Stimulated activated CD4-positive, alpha-beta T cell treated with anti-CD3 and anti-CD28 coated beads, TNF-alpha, amount 100 ng/mL, for 1 hour (primary cell): ENCODE measurements at places on chromosomes 11 and 22.

GRCh38 chr22:50293441-50294318 lies 13.8 kb downstream of the PLXNB2 start:
- no peak for DNase-seq

DNA sequence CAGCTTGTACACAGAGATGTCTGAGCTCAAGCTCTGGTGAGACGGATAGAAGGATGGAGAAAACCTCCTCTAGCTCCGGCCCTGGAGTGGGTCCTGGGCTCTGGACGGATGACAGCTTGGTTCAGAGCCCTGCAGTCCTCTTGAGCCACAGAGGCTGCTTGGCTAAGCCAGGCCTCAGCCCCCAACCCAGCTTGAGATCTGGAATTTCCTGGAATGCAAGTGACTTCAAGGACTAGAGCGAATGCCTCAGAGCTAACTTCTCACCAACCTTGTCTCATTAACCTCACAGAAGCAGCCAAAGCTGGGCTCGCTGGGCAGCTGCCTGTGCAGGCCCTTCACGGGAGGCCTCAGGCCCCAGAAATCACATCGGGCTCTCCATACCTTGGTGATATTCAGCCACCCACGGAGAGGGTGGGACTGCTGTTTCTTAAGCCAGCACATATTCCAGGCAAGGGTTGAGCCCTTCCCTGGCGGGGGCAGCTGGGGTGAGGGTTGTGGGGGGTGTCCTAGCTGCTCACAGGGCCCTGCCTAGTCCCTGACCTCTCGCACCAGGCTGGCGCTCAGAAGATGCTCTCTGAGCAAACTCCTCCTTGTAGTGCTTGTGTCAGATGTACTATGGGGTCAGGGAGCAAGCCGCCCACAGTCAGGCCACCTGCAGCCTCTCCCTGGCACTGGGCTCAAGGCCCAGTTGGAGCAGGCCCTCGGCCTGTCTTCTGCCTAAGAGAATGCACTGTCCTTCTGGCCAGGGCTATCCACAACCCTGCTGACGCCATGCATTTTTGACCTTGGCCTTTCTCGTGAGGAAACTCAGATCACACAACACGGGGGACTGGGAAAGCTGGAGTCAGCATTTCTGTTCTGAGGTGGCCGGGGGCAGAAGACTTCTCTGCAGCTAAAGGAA lies 73.6 kb upstream of the TTLL12 start:
- DNase-seq: no peak

GRCh38 chr22:24516301-24516737 lies 21.2 kb downstream of the UPB1 start:
- no peak for DNase-seq

DNA sequence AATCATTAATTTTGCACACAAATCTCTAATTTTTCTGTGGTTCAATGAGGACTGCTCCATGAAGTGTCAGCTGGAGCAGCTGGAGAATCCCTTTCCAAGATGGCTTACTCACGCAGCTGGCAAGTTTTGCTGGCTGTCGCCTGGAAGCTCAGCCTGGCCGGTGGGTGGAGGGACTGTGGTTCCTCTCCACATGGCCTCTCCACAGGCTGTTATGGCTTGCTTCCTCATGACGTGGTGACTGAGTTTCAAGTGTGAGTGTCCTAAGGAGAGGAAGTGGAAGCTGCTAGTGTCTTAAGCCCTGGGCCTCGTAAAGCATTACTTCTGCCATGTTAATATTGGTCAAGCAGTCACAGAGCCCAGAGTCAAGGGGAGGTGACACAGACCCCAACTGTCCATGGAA lies 14.0 kb upstream of the NRIP3 start:
- DNase-seq: no peak

DNA sequence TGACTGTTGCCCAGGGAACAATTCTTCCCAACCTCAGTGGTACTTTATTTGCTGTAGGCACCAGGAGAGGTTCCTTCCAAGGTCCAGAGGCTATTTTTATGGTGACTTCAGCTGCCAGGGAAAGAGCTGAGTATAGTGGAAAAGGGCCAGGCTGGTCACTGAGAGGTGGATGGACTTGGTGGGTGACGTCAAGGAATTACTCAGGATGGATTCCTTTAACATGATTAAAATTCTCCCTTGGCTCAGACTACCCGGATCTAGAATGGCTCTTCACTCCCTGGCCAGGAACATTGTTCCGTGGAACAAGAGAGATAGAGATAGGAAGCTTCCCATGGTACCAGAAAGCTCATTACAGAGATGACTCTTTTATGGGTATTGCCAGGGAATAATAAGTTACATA lies 8.7 kb upstream of the CALCA start:
- DNase-seq: no peak

GRCh38 chr22:38652859-38653258 lies 3.3 kb downstream of the FAM227A start:
- DNase-seq: no peak

DNA sequence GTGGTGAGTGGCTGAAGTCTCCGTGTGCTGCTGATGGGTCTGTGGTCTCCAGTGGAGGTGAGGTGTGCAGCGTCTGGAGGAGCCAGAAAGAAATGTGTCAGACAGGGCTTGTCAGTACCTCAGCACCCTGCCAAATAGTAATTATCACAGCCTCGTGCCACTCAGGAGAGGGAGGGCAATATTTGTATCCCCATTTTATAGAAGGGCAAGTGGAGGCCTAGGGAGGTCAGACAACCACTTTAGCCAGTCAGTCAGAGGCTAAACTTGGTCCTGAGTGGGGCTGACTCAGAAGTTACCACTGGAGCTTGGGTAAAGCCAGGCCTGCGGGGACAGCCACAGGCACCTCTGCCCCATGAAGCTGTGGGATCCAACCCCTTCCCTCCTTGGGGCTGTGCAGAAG lies 11.5 kb upstream of the ELF5 start:
- DNase-seq: no peak

- DNase-seq: no peak
These were observed 35.5 kb downstream of the PIWIL4 start for GRCh38 chr11:94602430-94603372.

- no peak for DNase-seq
These were observed 4.0 kb downstream of the ARL14EP start for GRCh38 chr11:30326906-30327305.

DNA sequence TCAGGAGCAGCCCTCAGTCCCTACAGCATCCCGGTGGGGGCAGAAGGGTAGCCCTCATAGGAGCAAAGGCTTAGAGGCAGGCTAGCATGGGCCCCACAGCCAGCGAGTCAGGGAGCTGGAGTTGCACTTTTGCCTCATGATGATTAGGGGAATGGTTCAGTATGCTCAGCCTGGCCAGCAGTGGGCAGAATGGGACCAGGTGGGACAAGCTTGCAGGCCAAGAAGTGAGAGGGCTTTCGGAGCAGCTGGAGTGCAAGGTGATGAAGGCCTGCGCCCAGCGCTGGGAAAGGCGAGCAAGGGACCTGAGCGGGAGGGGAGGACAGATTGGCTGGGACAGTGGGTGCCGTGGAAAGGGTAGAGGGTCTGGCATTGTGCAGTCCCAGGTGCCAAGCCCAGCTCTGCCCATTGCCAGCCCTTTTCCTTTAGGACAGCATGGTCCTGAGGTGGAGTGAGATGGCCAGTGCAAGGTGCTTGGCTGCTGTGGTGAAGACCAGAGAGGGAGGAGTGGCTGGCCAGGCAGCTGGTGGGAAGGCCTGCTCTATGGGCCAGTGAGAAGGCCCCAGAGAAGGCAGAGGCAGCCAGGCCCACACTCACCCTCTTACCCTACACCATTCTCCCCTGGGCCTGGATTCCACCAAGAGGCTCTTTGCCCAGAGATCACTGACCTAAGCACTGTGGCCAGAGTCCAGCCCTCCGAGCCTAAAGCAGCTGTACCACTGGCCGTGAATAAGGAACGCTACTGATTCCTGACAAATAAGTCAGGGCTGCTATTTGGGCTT lies 47.9 kb upstream of the SUSD2 start:
- DNase-seq: peak; percentile 22

DNA sequence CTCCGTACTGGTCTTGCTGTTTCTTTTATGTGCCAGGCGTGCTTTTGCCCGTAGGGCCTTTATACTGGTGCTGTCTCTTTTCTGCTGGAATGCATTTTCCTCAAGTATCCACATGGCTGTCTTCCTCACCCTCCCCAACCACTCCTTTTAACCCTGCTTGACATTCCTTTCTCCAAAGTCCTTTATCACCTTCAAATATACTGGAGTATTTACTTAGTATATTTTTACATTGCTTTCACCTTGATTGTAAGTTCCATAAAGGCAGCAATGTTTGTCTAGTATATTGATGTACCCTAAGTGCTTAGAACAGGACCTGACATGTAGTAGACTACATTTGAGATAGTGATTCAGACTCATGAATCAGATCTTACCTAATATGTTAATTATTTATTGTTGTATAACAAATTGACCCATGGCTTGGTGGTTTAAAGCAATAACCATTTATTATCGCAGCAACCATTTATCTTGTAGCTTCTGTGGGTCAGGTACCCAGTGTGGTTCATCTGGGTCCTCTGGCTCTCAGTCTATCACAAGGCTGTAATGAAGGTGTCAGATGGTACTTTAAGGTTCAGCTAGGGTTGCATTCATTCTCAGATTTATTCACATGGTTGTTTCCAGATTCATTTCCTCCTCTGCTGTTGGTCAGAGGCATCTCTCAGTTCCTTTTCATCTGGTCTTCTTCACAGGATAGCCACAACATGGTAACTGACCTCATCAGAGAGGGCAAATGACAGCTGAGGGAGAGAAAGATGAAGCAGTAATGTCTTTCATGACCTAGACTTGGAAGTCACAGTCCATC lies 34.2 kb downstream of the DDX10 start:
- no peak for DNase-seq

DNA sequence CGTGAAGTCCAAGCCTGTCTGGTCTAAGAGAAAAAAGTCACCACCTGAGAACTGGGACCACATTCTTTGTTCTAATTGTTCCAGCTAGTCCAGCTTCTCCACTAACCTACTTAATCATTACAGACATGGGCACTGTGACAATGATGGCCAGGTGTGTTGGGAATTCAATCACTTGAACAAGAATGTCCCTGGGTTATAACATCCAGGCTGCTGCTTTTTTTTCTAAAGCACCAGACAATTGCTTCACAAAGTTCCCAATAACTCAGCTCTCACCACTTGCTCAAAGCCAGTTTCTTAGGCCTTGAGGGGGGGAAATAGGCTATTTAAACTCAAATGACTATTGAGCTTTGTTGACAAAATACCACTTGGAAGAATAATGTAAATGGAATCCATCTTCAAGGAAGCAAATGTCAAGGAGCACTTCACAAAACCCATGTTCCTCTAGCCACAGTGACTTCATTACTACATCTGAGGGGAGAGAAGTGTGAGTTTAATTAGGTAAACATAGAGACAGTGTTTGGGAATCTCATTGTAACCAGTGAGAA lies 80.3 kb downstream of the ME3 start:
- no peak for DNase-seq

- DNase-seq: no peak
These were observed 6.7 kb downstream of the ZBTB44 start for GRCh38 chr11:130308059-130308458.

- no peak for DNase-seq
These were observed 15.1 kb downstream of the XRRA1 start for GRCh38 chr11:74933765-74934164.

GRCh38 chr11:1050581-1051355 lies 14.2 kb upstream of the MUC6 start:
- DNase-seq: peak; percentile 28

DNA sequence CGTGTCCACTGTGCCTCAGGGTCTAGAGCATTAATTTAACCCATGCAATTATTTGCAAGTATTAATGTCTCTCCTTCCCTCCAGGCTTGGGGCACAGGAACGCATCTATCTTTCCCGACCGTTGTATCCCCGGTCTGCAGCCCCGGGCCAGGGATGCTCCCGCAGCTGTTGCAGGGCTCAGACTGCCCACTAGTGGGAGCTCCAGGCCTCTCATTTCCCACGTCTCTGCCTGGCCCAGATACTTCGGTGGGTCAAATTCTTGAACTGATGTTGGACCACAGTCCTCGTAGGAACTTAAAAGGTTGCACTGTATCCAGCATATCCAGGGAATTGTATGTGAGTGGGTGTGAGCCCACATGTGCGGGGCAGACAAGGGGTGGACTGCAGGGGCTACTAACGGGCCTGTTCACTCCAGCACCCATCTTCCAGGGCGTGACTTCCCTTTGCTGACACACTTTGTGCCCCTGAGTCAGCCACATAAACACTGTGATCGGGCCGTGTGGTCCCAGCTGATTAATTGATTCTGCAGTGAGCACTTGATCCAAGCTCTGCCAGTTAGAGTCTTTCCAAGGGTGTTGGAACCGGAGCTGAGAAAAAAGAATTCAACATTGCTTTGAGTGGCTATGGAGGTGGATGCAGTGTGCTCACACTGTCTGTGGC lies 451.3 kb downstream of the TBC1D22A start:
- DNase-seq: no peak

DNA sequence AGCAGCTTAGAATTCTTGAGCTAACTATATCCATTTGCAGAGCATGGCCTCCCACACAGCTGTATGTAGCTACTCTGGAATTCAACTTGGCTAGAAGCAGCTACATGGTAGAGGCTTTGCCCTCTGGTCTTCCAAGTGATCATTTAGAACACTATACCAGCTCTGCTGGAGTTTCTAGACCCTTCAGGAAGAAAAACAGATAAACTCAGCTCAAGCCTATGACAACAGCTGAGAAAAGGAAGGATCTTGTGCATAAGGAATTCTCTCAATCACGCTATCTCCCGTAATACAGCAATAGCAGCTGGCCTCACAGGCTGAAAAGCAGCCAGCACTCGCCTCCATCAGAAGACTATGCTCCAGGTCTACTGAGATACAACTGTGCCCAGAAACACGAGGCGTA lies 50.6 kb upstream of the APOA1 start:
- DNase-seq: no peak

- DNase-seq: no peak
These were observed 80.7 kb upstream of the NCAM1 start for GRCh38 chr11:112880495-112880894.

- DNase-seq: no peak
These were observed 266.9 kb downstream of the AASDHPPT start for GRCh38 chr11:106344394-106344793.

DNA sequence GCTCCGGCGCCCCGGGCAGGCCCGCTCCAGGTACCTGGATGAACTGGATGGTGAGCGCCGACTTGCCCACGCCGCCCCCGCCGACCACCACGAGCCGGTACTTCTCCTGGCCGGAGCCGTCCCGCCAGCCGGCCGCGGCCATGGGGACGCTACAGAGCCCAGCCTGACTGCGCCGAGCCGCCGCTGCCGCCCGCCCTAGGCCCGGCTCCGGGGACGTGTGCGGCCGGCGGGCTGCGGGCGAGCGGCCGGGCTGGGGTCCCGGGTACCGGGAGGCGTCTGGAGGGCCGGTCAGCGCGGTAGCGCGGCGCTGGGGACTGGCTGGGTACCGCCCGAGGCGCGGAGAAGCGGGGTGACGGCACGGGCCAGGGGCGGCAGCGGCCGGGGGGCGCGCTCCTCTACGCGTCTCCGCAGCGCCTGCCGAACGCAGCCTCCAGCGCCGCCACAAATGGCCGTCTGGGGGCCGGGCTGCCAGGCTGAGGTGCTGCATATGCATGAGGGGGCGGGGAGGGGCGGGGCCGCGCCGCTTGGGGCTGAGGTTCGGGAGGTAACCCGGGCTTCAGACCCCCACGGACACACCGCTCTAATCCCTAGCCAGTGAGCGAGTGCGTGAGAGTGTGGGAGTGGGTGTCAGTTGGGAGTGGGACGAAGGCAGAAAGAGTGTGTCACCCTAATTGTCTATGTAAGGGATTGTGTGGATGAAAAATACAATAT lies at the start of gene RRAS2:
Gene RRAS2, minus strand, starts transcription at position 455 of the 711 bp plus-strand sequence. Its CDS starts 313 bp downstream, at position 142.
- DNase-seq: peak; percentile 64

- no peak for DNase-seq
These were observed 1382.4 kb downstream of the BRD1 start for GRCh38 chr22:48445113-48445827.
